Activated CD8-positive, alpha-beta memory T cell treated with anti-CD3 and anti-CD28 coated beads for 48 hours (primary cell): ENCODE measurements at places on chromosomes 13 and 19.

- no peak for DNase-seq
Measured at GRCh38 chr19:22026687-22027086, 15.9 kb upstream of the ZNF208 start.

GRCh38 chr13:77861741-77862140 is 56.9 kb downstream of the EDNRB start:
- DNase-seq = no peak

DNA sequence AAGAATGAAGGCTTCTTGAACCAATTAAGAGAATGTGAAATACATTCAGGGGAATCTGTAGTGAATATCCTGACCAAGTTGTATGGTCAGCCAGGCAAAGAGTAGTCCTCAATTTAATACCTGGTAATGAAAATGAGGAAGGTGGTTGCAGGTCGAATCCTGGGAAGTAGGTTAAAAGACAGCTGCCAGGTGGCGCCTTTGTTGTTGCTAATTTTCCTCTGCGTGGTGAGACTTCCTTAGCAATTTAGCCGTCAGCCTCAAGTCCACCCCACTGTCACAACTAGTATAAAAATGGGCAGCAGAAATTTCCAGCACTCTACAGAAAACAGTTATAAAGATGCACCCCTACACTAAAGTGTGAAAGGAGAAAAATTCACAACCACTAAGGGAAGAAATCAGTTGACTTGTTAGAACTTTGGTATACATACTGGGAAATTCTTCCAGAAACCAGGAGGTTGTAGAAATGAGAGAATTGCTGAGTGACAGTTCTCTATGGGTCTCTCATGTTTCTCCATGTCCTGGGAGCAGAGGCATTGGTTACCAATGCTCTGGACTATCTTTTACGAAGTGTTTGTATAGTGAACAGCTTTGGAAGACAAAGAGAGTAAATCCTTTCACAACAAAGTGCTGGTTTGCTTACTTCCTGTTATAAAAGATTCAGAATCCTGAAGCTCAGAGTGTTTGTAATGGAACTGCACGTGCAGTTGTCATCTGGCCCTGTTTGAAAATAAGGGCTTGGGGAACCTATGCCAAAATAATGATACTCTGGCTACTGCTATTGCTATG is 235.9 kb downstream of the NHLRC3 start:
- DNase-seq = no peak

DNA sequence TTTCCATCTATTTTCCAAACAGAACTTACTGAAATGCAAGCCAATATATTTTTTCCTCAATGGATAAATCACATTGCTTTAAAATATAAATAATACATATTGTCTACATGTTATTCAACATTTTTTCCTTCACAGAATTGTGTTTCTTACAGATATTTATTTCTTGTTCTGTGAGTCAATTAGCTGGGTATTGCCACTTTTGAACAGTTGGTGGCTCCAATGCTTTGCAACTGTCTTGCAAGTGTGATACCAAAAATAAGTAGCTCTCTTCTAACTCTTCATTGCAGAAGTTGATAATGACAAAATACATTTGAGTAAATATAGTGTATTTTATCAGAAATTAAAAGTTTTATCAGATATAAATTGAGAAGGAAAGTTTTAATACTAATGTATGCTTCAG is 17.1 kb upstream of the GPC5 start:
- DNase-seq = no peak

GRCh38 chr19:51739466-51740213 is 12.0 kb downstream of the FPR1 start:
- DNase-seq = no peak

GRCh38 chr13:33188093-33188882 is 97.3 kb downstream of the STARD13 start:
- DNase-seq = no peak

- peak; percentile 4 for DNase-seq
Measured at GRCh38 chr13:31431722-31432137, 232.0 kb downstream of the B3GLCT start.

DNA sequence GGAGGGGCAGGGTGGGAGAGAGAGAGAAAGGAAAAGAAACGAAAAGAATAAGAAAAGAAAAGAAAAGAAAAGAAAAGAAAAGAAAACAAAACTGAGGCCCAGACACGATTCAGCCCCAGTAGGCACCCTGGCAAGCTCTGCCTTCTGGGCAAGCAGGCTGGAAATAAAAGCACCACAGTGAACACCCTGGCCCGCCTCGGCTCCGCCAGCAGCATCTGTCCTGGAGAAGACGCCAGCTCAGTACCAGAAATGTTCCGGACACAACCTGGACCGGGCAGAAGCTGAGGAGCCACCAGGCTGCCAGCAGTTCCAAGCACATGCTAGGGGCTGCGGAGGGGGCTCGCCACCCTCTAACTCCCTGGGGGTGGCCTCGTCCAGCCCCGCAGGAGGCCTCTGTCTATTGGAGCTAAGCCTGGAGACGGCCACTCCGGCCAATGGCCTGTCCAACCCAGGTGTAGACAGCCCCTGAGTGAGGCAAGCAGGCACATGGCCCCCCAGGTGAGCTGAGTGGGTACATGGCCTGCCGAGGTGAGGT is 11.4 kb upstream of the CPAMD8 start:
- no peak for DNase-seq

- DNase-seq = no peak
Measured at GRCh38 chr13:33168321-33168960, 117.1 kb downstream of the STARD13 start.

DNA sequence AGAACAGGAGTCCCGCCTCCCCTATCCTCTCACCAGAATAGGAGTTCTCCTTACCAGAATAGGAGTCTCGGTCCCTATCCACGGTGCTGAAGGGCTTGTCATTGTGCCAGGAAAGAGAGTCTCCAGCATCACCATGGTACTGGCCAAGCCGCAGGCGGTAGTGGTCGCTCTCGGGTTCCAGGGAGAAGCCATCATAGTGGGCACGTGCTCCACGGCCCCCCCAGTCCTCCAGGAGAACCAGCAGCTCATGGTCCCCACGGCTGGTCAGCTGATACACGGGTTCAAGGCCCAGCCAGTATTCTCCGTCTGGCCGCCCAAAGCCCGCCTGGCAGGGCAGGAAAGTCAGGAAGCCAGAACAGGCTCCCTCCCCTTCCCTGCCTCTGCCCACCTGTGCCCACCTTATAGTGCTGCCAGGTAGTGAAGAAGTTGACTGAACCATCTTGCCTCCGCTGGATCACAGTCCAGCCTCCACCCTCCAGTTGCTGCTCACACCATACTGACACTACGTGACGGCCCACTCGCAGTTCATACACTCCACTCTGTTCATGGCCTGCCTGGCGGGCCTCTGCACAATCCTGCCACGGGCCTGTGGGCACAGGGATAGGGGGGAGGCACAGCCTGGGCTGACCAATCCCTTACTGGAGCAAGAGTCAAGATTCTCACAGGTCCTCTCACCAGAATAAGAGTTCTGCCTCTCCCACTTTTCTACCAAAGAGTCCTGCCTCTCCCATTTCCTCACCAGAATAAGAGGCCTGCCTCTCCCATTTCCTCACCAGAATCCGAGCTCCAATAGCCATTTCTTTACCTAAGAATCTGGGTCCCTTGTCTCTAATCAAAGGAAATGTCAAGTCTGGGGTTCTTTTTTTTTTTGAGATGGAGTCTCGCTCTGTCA is 7.4 kb downstream of the SHFL start:
- DNase-seq = no peak

- DNase-seq = no peak
Measured at GRCh38 chr13:31890946-31891345, 140.6 kb upstream of the FRY start.

DNA sequence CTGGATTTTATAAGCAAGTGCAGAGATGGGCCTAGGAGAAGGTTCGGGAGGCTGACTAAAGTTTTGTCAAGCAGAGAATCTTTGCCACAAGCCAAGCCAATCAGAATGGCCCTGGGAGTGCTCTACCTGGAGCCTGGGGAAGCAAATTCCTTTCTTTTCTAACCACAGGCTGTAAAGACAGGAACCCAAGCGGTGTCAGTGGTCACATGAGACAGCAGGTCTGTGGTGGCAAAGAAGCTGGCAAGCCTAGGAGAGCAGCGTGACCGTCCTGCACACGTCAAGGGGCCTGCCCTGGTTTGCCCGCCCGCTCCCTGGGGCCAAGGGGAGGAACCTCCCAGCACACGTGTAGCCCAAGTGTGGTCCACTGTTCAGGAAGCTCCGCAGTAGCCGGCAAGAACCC is 90.8 kb downstream of the IPO5 start:
- no peak for DNase-seq

- DNase-seq = no peak
Measured at GRCh38 chr19:49161987-49162386, 4.4 kb downstream of the TRPM4 start.

DNA sequence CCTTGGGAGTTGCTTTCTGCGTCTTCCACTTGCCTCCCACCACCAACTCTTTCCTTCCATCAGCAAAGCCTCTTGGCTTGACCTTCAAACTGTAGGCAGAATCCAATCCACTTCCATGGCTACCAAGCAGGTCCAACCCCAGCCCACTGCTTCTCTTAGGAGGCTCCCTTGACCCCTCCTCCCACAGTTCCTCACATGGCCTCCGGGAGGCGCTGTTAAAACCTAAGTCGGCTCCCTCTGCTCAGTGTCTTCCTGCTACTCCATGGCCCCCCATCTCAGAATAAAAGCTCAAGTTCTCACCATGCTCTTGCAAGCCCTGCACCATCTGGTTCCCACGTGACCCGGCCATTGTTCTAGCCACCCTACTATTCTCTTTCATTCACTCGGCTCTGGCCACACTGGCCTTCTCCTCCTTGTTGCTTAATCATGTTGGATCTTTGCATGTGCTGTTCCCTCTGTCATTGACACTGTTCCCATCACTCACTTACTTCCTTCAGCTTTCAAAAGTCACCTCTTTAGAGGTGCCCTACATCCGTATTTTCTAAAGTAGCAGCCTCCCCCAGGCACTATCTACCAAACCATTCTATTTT is 7.5 kb downstream of the IZUMO2 start:
- no peak for DNase-seq

GRCh38 chr19:5470264-5470671 is 15.1 kb downstream of the ZNRF4 start:
- no peak for DNase-seq

DNA sequence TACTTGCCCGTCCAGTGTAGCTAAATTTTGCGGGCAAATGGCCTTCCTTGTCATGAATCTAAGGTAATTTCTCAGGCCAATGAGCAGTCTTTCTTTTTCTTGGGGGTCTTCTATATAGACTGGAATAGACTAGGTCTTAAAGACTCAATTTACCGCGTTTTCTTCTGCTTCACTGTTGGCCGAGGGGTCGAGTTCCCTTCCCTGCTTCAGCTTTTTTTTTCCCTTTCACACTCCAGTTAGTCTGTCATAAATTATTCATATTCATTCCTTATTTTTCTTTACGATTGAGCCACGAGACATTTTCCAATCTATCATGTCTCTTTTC is 276 bp downstream of the ALG11 start:
- no peak for DNase-seq

GRCh38 chr13:112175162-112176075 is 108.5 kb downstream of the SOX1 start:
- no peak for DNase-seq

- no peak for DNase-seq
Measured at GRCh38 chr19:19410553-19411550, 5.4 kb downstream of the GATAD2A start.

GRCh38 chr19:1072371-1073015 is 5.5 kb downstream of the ARHGAP45 start:
- DNase-seq = no peak

- no peak for DNase-seq
Measured at GRCh38 chr19:30587869-30588268, 215.7 kb downstream of the ZNF536 start.

- DNase-seq = no peak
Measured at GRCh38 chr19:48950830-48951519, 3.7 kb upstream of the BAX start.

DNA sequence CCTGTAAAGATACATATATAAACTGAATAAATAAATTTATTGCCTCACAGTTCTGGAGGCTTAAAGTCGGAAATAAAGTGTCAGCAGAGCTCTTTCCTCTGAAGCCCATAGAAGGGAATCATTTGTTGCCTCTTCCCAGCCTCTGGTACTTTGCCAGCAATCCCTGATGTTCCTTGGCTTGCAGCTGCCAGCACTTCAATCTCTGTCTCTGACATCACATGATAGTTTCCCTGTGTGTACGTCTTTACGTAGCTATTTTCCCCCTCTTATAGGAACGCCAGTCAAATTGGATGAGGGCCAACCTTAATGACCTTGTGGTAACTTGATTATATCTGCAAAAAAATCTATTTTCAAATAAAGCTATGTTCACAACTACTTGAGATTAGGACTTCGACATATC is 250.9 kb downstream of the LIG4 start:
- no peak for DNase-seq

- peak; percentile 11 for DNase-seq
Measured at GRCh38 chr19:1324806-1325567, 39.3 kb downstream of the EFNA2 start.

- no peak for DNase-seq
Measured at GRCh38 chr19:48859711-48860572, 8.5 kb downstream of the PLEKHA4 start.

- DNase-seq = no peak
Measured at GRCh38 chr13:36559375-36559774, 114.4 kb upstream of the SERTM1 start.

- DNase-seq = no peak
Measured at GRCh38 chr13:21960108-21960507, 289.2 kb downstream of the FGF9 start.

- DNase-seq = no peak
Measured at GRCh38 chr13:93786846-93787489, 560.4 kb downstream of the GPC6 start.

DNA sequence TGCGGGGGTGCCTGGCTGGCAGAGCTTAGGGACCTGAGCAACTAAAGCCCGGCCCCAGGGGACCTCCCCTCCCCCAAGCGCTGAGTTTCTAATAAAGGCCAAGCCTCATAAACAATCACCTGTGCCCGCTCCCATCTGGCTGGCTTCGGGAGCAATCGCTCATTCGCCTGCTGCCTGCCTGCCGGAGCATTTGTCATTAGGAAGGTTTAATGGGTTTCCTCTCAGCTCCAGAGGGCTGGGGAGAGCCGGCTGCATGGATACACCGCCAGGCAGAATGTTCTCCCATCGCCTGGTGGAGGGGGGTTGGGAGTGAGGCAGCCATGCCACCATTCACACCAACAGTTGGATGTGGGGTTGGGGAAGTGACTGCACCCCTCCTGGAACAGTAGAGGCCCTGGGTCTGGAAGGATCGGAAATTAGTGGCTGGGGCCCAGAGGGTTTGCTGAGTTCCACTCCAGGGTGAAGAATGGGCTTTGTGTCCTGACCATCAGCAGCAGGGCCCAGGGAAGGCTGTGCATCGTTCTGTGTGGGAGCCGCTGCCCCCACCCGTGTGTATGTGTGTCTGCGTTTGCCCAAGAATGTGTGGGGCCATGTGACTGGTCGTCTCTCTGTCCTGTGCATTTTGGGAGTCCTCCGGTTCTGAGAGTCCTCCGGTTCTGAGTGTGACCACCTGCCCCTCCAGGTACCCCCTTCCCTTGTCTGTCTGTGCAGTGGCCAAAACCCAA is 15.3 kb downstream of the PIN1 start:
- no peak for DNase-seq

DNA sequence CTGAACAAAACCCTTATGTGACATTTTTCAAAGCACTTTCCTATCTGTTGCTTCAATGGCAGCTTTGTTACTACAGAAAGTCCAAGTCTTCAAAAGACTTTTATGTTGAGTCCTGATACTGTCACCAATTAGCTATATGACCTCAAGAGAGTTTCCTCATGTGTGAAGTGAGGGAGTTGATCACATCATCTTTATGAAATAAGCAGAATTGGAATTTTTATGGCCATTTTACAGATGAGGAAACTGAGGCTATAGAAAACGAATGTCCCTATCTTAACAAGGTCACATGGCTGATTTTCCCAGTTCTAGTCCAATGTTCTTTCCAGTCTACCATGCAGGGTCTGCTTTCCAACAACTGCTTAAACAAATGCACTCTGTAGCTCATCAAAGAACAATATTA is 2.6 kb downstream of the TNFRSF19 start:
- DNase-seq = no peak
